ELR (cell line): ENCODE measurements at places on chromosomes 13 and 19.
A peak's percentile ranks its signal among the peaks of the same experiment; 100 is the strongest.

DNA sequence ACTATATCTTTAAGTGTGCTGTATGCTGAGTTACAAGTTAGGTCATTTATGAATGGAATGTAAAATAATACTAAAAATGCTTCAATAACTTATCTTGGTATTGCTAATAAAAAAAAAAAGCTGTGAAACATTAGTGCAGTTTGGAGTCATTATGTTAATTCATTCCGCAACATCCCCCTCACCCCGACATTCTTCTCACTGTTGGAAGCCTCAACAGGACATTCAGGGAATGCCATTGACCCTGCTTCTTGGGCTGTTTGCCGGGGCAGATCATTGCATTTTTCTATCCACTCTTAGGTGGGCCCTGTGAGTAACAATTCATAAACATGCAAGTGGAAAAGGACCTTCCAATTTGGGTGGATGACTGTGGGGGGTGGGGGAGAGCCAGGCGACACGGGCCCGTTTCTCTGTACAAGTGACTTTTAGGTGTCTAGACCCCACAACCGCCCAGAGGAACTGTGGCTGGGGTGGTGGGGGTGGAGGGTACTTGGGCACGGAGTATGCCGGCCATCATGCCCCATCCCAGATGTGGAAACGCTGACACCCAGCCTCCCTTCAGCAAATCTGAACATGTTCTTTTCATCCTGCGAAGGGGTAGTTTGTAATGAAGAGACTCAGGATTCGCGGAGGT is 185.9 kb downstream of the ZNF536 start:
- DNase-seq, result no peak

DNA sequence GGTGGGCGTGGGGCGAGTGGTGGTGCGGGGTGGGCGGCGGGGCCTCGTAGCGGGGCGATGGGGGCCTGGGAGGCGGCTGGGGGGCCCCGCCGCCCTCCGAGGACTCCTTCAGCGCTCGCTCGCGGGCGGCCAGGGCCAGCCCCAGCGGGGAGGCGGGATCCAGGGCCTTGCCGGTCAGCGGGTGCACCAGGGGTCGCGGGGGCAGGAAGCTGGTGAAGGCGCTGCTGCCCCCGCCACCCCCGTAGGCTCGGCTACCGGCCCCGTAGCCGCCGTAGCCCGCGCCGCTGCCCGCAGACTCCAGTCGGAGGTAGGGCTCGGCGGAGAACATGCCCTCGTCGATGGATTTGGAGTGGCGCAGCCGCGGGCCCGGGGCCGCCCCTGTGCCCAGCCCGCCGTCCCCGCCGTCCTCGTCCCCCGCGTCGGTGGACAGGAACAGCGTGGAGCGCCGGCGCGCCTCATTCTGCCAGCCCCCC is 18.6 kb downstream of the C19orf81 start:
- no peak for DNase-seq

- no peak for DNase-seq
These were observed 2.5 kb downstream of the SLC1A5 start for GRCh38 chr19:46785980-46786235.

DNA sequence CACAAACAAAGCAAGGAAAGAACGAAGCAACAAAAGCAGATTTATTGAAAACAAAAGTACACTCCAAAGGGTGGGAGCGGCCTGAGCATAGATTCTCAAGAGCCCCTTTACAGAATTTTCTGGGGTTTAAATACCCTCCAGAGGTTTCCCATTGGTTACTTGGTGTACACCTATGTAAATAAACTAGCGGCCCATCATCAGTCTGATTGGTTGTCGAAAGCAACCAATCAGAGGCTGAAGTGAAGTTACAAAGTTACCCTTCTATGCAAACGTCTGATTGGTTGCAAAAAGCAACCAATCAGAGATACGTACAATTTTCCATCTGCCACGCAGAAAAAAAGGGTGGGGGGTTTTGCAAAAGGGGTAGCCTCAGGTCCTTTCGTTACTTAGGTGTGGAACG is 96.3 kb upstream of the UBAC2 start:
- DNase-seq, result no peak

DNA sequence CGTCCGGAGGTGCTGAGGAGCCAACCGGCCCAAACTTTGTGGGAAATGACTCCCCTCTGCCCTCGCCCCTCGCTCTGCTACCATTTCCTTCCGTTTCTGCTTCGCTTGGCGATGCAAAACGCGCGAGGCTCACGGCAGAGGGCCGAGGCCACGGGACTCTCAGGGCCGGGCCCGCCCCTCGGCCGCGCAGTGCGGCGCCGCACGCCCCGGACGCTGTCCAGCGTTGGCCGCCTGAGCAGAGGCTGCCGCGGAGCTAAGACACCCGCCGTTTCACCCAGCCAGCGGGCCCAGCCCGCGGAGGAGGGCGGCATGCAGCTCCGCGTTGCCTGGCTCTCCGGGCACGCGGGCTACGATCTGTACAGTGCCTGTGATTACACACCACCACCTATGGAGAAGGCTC is 2.1 kb upstream of the ZNF578 start:
- DNase-seq, result no peak

GRCh38 chr13:94030415-94031119 is 448.9 kb downstream of the DCT start:
- DNase-seq, result no peak

- DNase-seq, result no peak
These were observed 37.7 kb downstream of the MYO9B start for GRCh38 chr19:17113127-17113785.

- no peak for DNase-seq
These were observed 108.2 kb downstream of the SGCG start for GRCh38 chr13:23288995-23289394.

- DNase-seq, result no peak
These were observed 748.1 kb upstream of the SGCG start for GRCh38 chr13:22432690-22433089.

DNA sequence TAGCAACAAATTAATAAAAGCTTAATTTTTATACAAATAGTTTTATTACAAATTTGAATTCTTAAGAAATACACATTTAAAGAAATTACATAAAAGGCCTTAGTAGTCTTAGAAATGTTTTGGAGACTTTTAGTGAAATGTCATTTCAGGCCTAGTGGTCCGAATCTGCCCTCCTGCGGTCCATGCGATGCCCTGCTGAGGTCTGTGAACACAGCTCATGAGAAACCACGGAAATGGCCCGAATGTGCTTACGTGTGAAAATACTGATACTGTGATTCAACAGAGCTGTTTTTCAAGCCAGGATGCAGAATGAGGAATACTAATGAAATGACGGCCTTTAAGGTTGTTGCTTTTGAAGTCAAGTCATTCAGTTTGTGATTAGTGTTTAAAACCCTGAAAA is 157.9 kb downstream of the COL4A1 start:
- DNase-seq, result no peak

DNA sequence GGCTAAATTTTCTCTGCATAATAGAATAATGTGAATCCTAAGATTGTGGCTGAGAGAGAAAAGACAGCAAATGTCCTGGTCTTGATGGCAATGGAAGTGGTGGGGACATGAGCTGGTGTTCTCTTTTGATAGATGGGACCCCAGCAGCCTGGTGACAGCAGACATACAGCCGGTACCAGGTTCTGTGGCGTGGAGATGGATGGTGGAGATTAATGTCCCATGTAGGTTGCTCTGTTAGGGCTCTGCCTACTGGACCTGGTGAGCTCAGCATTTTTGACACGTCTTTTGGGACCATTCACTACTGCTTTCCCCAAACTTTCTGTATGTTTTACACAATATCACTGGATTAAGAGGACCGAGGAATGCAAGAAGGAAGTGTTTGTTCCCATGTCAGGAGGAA is 8.2 kb upstream of the SIGLEC14 start:
- DNase-seq, result no peak

- DNase-seq, result no peak
These were observed 488.3 kb downstream of the FOXO1 start for GRCh38 chr13:40178130-40178529.

GRCh38 chr19:14033946-14034345 is 2.4 kb downstream of the IL27RA start:
- DNase-seq, result peak; percentile 43

DNA sequence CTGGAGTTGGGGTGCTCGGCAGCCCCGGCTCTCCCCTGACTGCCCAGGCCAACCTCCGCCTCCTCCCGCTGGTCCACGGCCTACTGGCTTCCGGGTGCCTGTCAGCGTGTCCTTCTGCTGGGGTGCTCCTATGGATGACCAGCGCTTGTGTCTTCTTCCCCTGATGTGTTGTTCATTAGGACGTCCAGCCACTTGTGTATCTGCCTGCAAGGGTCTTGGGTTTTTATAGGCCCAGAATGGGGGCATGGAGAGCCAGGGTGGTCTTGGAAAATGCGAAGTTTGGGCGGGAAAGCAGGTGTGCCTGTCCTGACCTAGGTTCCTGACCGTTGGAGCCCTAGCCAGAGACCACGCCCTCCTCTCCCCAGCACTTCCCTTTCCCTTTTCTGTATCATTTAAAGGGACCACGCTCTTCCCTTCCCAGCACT is 139.8 kb downstream of the SLITRK5 start:
- DNase-seq, result no peak

DNA sequence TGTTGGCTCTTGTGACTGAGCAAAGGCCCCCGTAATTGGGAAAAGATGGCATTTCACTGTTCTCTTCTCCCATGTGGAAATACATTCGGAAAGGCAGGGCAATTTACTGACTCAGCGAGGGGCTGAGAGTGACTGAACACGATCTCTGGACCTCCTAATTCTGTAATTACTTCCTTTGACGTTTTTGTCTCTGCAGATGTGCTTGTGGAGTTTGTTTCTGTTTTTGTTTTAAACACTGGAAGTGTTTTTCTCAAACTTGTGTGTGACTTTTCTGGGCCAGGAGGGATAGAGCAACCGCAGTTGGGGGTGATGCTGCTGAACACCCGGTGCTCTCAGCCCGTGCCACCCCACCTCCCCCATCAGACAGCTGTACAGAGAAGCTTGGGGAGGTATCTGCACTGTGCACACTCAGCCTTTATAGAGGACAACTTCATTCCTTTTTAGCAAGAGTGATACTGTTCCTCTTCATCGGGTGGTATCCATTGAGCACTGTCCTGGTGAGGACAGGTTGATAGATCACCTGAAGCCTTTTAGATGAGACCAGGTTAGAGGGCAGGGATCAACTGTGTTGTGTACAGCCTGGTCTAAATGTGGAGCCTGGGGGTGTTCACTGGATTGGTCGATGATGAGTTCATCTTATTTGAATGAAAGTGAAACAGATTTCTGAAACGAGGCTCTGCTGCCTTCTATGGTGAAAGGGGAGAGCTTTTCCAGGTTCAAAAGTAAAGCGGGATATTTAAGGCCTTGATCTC is 117.4 kb downstream of the ESD start:
- DNase-seq, result peak; percentile 71
